ENCODE measurements at places on chromosomes 4 and X. TPM values are rescaled to one million over a fixed set of nuclear protein-coding genes. Genes with fewer than 3 reads are reported as not detected.

The CXCL11 gene
- 0.26 TPM for total RNA-seq

The CSN2 gene
- total RNA-seq, result not detected

The ENAM gene
- not detected for total RNA-seq

The PLXNB3 gene
- total RNA-seq, result 6.7 TPM

The GPM6B gene
- total RNA-seq, result 0.13 TPM

The TIGD4 gene
- 0.13 TPM for total RNA-seq

The PASD1 gene
- total RNA-seq, result not detected

The EMCN gene
- 44.3 TPM for total RNA-seq

The TTC29 gene
- total RNA-seq, result not detected

The CXXC4 gene
- total RNA-seq, result under 0.01 TPM

The APBB2 gene
- total RNA-seq, result 23.0 TPM

The PLXNA3 gene
- 3.0 TPM for total RNA-seq

The FAM9B gene
- total RNA-seq, result not detected

The JCHAIN gene
- total RNA-seq, result not detected

The STIM2 gene
- total RNA-seq, result 13.6 TPM

The EDA2R gene
- total RNA-seq, result 1.2 TPM

The PPEF2 gene
- under 0.01 TPM for total RNA-seq

The C4orf36 gene
- 0.38 TPM for total RNA-seq

The LPAR4 gene
- total RNA-seq, result not detected

The CASP6 gene
- 45.3 TPM for total RNA-seq

The TBCK gene
- total RNA-seq, result 27.1 TPM

The GPR50 gene
- not detected for total RNA-seq

The HSD17B13 gene
- under 0.01 TPM for total RNA-seq

The ADAD1 gene
- total RNA-seq, result not detected

The ALPK1 gene
- total RNA-seq, result 1.2 TPM

The NEXMIF gene
- not detected for total RNA-seq

The ADH1A gene
- total RNA-seq, result not detected

The BEX4 gene
- 15.5 TPM for total RNA-seq

The DRD5 gene
- not detected for total RNA-seq

The RPS6KA6 gene
- total RNA-seq, result 0.63 TPM

The STBD1 gene
- total RNA-seq, result 1.9 TPM

The TCEAL9 gene
- 44.4 TPM for total RNA-seq

The FMR1NB gene
- total RNA-seq, result not detected

The GAGE12J gene
- total RNA-seq, result not detected

The SMARCA5 gene
- 49.8 TPM for total RNA-seq

The GRIA3 gene
- total RNA-seq, result not detected
